ENCODE measurements at places on chromosomes 6 and 20. TPM values are rescaled to one million over a fixed set of nuclear protein-coding genes. Genes with fewer than 3 reads are reported as not detected.

DNA sequence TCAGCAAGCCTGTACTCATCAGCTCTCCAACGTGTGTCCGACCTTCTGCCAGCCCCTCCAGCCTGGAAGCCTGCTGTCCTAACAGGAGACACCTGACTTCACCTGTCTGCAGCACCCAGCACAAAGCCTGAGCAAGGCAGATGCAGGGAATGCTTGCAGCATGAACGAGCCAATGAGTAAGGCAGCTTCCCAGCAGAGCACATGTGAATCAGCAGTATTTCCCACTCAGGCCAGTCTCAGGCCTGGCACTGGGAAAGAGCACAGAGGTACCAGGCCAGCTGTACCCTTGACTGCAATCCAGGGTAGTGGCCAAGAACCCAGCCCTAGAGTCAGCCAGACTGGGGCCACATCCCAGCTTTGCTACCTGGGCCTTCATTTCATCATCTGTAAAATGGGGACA is 120.8 kb downstream of the MAFB start:
- no peak for DNase-seq

- no peak for DNase-seq
These were observed 70.0 kb downstream of the LRRC1 start for GRCh38 chr6:53864781-53865180.

- no peak for DNase-seq
These were observed 12.2 kb downstream of the GABRR2 start for GRCh38 chr6:89302936-89303335.

DNA sequence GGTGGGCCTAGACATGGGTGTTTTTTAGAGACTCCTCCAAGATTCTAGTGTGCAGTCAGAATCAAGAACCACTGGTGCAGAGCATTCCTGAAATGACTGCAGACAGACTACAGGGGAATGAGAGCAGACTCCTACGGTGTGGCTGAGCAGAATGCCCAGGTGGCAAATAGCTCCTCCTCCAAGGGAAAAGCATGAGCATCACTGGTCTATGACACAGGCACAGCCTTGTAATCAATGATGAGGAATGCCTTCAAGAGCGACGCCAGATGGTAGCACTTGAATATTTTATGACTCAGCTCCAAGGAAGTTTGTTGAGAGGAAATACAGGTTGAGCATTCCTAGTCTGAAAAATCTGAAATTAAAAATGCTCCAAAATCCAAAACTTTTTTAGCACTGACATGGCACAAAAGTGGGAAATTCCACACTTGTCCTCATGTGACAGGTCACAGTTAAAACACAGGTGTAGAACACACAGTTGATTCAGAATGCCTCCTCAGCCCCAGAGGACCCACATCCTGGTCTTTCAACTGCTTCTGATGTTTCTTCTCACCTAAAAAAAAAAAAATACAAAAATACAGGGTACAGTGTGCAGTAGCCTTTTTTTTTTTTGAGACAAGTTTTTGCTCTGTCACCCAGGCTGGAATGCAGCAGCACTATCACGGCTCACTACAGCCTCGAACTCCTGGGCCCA is 10.6 kb upstream of the FAM8A1 start:
- peak; percentile 76 for DNase-seq

- DNase-seq, result no peak
These were observed 155.4 kb downstream of the SYCP2 start for GRCh38 chr20:59777814-59778575.

DNA sequence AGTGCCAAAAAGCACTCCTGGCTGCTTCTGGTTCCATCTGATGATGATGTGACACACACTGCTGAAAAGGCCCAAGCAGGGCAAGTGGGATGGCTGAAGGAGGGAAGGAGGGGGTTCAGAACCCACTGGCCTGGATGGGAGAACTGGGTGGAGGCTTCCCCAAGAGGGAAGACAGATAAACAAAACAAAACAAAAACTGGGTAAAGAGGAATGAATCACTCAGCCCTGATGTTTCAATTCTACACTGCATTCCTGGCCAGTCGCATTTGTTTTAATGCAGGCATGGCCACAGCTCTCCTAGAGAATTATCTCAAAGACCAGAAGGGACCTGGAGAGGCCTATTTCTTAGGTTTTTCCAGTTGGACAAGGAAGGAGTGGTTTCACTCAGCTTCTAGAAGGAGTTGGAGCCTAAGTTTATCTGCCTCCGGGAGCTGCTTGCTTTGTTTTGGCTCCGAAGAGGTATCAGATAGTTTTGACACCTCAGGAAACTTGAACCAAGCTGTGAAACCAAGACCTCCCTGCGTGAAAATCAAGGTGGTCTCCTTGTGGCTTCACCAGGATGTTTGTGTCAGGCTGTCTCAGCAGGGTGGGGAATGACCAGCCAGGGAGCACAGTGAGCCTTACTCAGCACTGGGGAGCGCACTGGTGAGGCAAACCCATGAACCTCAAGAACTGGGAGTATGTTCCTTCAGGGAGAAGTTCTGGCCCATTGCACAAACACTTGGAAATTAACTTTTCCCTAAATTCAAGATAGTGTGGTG is 16.1 kb downstream of the TTPAL start:
- DNase-seq, result no peak

GRCh38 chr20:48098866-48099265 is 313.6 kb upstream of the SULF2 start:
- no peak for DNase-seq

DNA sequence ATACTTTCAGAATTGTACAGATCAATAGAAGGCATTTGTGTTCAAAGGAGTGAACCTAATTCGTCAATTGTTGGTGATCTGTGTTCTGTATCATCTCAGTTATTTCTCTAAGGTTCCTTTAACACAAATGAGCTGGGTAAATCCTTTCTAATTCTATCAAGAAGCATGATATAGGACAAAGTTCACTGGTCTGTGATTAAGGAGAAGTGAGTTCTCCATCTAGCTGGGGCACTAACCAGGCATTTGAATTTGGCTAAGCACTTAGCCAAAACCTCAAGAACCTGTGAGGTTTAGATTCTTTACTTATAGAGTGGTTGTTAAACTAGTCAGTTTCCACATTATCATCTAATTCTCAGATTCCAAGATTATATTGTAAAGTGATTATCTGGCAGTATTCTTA is 50.3 kb downstream of the DOP1A start:
- DNase-seq, result no peak

GRCh38 chr6:123896869-123897268 is 93.2 kb downstream of the NKAIN2 start:
- no peak for DNase-seq

- DNase-seq, result no peak
These were observed 43.4 kb upstream of the ATXN1 start for GRCh38 chr6:16804546-16805242.

GRCh38 chr20:11153819-11154218 is 480.0 kb upstream of the JAG1 start:
- DNase-seq, result no peak

TREM2 gene
- not detected for total RNA-seq

OTOR gene
- total RNA-seq, result not detected

AP5S1 gene
- 22.3 TPM for total RNA-seq

HUS1B gene
- 1.5 TPM for total RNA-seq

TINAG gene
- total RNA-seq, result not detected
